Brain microvascular endothelial cell (primary cell): ENCODE measurements at places on chromosomes 6 and 20.
A peak's percentile ranks its signal among the peaks of the same experiment; 100 is the strongest.

DNA sequence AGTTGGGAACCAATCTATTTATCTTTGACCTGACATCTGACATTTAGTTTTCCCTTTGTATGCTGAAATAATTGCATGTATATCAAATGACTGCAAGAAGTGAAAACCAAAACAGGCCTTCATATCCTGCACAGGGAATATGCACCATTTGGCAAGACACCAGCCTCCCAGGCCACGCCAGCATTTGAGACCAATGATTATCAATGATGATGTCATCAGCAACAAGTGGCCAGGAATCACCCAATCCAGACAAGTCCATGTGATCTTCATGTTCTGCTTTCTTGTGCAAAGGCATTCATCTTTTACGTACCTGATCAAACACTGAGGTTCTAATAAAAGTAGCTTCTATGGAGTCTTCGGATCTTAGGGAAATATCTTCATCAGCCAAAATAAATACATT, 107.4 kb upstream of the TENT5A start:
- no peak for DNase-seq

GRCh38 chr20:53592992-53593465, 610 bp downstream of the ZNF217 start:
- no peak for DNase-seq

DNA sequence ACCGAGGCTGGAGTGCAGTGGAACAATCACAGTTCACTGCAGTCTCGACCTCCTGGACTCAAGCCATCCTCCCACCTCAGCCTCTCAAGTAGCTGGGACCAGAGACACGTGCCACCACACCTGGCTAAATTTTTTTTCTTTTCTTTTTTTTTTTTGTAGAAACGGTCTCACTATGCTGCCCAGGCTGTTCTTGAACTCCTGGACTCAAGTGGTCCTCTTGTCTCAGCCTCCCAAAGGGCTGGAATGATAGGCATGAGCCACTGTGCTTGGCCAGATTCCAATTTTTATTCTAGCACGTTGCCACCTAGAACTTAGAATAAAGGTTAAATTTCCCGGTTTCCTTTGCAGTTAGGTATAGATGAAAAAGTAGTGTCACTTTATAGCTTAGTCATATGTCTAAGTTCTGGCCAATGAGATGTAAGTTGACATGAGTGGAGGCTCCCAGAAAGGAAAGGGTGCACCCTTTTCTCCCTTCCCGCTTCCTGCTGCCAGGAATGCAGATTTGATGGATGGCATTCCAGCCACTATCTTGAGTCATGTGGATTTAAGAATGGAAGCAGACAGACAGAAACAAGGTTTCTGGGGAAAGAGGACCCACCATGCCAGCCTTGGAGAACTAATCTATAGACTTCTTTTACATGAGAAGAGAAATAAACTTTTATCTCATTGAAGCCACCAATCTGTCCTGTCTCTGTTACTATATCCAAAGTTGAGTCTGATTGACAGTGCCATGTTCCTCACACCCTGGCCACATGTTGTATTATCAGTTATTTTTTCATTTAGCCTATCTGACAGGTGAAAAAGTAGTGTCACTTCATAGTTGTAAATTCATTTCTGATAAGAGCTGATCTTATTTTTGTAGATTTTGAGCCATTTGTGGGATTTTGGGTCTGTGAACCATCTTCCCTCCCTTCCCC, 60.6 kb upstream of the NCOA3 start:
- DNase-seq, result no peak

DNA sequence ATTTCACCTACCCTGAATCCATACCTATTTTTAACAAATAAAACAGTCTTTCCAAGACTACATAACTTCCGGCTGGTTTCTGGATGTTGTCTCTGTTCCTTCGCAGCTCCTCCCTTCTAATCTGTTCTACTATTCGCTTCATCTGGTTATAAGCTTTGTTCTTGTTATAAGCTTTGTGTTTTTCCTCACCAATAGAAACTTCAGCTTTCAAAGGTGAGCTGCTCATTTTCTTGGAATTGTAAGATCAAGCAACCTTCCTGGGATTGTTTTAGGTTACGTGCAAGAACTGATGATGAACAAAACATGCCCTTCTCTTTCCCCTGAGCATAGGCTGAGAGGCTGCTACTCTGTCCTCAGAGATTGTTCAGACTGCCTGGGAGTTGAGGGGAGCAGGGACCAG, 2.1 kb downstream of the GFOD1 start:
- DNase-seq, result no peak

GRCh38 chr6:8194490-8194889, 92.1 kb upstream of the EEF1E1 start:
- peak; percentile 33 for DNase-seq
